ENCODE measurements at places on chromosomes 2 and 18.
A peak's percentile ranks its signal among the peaks of the same experiment; 100 is the strongest.

- DNase-seq, result no peak
These were observed 121.3 kb downstream of the MAP4K4 start for GRCh38 chr2:101818531-101819451.

DNA sequence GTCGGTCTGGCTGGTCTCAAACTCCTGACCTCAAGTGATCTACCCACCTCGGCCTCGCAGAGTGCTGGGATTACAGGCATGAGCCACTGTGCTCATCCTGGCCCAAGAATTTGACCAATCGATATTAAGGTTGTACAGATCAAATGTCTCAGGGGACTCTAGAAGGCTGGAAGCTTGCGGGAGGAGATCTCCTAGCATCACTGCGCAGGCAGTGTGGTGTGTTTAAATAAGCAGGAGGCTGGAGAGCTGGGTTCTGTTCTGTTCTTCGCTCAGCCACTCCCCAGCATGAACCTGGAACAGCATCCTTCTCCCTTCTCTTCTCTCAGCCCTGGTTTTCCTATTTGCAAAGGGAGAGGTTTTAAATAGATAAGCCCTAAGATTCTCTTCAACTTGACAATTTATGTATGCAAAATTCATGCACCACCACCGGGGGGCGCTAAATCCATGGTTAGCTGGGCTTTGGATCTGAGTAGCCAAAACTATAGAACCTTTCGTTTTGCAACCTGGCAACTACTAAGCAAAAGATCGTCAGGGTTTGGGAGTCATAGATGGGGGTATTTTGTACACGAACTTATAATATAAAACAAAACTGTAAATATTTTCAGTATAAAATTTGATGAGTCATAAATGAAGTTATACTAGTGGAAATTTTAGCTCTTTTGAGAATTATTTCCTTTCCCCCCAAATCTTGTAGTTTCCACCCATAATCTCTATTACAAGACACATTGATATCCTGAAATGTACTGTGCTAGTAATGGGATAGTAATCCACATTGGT lies 60.6 kb downstream of the SLC16A14 start:
- DNase-seq, result peak; percentile 87

- no peak for DNase-seq
These were observed 10.1 kb upstream of the SPRED2 start for GRCh38 chr2:65442420-65443020.

DNA sequence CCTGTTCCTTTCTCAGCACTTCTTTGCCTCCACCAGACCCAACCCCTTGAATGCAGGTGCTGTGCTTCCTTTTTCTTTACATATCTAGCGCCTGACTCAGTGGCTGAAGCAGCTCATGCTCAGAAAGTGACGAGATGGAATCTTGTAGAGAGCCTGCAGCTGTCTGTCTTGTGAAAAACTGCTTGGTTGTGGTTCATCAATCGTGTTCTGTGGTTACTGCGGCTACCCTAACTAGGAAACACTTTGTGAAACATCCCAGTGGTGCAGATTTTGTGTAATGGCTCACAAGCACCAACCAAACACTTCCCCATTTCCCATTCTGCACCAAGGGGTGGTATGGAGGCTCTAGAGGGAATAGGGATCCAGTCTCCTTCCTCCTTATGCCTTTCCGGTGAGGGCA lies 307.2 kb upstream of the MMADHC start:
- DNase-seq, result peak; percentile 3

GRCh38 chr2:231483398-231484329 lies 19.4 kb upstream of the NCL start:
- DNase-seq, result peak; percentile 37

DNA sequence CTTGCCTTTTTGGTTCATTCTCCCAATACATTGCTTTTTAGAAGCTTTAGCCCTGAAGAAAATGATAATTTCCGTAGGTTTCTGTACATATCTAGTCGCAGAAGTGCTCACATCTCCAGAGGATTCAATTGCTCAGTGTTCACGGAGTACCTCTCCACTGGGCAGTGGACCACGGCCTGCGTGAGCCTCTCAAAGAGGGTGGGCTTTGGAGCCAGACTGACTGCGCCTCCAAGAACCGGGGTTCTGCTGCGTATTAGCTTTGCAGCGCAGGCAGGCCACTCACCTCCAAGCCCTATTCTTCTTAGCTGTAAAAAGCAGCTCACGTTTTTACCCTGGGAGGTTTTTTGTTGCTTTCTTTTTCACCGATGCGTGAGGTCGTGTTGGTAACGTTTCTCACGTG lies 35.4 kb downstream of the NTSR2 start:
- DNase-seq, result no peak

DNA sequence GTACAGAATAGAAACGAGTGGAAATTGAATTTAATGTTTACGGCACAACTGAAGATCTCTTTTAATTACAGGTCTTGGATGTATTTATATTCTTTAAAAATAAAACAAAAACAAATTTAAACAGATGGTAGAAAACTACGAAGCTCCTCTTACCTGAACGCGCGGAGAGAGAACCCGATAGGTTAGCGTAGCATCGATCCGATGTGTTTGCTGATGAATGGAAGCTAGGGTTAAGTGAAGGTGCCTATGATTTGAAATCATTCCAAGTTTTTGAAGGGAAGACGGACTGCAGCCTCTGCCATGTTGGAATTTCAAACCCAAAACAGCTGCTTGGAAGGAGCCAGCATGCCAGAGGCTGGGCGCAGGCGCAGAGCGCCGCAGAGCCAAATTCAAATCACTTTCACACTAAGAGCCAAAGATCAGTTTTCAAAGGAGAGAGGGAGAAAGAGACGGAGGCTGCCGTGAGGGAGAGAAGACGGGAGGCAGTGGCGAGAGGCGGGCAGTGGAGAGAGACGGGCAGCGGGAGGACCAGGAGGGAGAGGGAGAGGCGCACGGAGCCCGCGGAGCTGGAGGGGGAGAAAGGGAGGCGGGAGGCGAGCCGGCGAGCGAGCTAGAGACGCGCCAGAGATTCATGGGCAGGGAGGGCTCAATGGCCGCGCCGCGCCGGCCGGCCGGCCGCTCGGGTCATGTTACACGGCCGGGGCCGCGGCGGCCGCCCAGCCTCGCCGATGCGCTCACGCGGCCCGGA lies at the start of gene FIGN:
TSS of gene FIGN (minus strand) at position 324 of the 748 bp plus-strand sequence. CDS start 1,081 bp downstream, outside the sequence.
- DNase-seq, result no peak

GRCh38 chr2:46177461-46178089 lies 119.6 kb upstream of the EPAS1 start:
- no peak for DNase-seq

DNA sequence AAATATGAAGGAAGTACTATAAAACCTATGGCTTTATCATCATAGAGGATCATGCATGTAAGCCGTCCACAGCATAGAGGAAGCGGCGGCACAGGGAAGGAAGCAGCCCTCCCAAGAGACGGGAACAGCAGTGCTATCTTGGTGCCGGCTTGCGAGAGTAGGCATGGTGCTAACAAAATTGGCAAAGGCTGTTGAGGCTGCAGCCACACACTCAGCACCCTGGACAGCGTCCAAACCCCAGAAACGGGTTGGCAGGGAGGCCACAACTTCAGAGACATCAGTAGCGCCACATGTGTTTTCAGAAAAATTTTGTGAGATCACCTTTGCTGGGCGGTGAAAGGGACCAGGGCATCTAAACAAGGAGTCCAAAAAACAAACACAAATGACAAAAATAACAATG lies 37.7 kb downstream of the NETO1 start:
- no peak for DNase-seq

DNA sequence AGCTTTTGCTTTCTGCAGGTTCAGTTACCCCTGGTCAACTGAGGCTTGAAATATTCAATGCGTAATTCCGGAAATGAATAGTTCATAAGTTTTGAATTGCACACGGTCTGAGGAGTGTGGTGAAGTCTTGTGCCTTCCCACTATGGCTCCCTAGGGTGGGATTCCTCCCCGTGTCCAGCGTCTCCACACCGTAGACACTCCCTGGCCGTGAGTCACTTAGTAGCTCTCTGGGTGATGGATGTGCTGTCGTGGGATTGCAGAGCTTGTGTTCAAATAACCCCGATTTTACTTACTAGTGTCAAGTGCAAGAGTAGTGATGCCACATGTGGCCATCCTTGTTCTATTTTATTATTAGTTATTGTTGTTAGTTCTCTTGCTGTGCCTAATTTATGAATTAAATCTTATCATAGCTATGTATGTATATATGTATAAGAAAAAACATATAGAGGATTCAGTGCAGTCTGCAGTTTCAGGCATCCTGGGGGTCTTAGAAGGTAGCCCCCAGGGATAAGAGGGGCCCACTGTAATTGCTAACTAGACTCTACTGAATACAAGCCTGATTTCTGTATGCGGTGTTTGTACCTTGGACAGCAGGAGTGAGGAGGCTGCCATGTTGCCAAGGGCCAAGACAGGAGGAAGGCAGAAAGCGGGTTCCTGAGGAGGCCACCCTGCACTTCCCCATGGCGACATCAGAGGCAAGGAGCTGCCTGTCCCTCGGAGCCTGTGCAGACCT lies 47.7 kb upstream of the PDIA6 start:
- DNase-seq, result no peak

- DNase-seq, result no peak
These were observed 37.1 kb upstream of the CCDC93 start for GRCh38 chr2:118050974-118051373.

DNA sequence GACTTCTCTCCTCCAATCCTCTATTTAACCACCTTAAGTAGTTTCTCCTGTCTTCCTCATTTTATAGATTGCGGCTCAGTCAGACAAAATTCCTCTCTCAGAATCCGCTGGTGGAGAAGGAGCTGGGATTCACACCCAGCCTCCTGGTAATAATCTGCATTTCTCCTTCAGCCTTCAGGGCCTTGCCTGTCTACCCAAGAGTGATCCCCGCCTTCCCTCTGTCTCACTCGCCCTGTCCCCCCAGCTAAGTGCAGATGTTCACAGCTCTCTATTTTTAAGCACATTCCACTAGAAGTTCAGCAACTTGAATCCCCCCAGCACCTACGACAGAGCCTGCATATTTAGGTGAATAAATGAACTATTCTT lies 212.5 kb upstream of the HAAO start:
- DNase-seq, result no peak

DNA sequence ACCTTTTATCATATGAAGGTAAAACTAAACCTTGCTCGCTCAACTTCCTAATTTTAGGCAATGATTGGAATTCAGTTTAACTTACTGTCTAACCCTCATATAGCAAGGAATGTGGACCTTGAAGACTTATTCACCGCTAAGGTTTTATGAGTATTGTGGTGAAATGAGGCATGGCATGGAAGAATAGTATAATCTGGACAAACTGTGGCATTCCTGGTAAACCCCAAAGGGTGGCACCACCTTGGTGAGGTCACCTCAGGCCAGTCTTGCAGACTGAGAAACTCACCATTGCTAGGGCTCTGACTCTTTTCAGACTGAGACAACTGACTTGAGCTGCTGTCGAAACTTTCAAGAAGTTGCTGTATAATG lies 51.1 kb upstream of the EHBP1 start:
- DNase-seq, result no peak

- DNase-seq, result no peak
These were observed 78.7 kb downstream of the MYCN start for GRCh38 chr2:16019060-16019480.

- DNase-seq, result no peak
These were observed 163.1 kb downstream of the GFPT1 start for GRCh38 chr2:69223759-69224511.

DNA sequence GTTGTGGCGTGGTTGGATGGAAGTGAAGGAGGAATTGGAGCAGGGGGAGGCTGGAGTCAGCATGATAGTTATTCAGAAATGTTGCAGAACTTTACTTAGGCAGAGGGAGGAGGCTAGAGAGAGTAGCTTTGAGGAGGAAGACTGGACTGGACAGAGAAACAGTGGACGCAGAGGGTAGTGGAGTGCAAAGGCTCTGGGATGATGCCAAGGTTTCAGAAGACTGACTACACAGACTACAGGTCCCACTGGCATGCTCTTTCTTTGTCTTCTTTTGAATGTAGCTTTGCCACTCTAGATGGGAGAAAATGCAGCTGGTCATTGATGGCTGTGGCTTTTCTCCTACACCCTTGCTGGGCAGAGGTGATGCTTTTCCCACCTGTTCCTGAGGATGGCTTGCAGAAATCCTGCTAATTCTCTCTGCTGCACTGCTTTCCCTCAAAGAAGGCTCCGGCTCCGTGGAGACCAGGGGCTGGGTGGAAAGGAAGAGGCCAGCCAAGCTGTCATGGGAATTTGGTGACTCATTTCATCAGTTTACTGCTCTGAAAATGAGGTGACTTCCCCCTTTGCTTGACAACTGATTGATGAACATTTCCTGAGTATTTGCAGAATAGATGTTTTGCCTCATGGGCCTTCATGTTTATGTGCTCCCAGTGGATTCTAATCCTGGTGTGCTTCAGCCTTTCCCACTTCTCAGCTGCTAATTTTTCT lies 42.4 kb downstream of the MEIS1 start:
- DNase-seq, result no peak

DNA sequence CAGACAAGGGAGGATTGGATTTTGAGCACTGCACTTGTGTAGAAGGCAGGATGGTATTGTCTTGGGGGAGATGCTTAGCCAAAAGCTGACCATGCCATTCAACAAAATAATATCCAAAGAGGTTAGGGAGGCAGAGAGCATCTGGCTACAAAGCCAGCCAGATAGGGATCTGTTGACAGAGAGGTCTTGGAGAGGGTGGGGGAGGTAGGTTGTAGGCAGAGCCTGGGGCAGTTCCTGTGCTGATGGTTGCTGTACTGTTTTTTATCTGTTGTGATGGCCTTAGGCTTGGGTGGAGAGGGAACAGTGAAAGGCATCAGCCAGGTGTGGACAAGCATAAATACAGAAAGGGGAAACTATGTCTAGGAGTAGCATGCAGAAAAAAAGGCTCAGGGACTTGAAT lies 100.9 kb downstream of the AQP4 start:
- DNase-seq, result no peak

GRCh38 chr2:128756365-128756717 lies 437.7 kb upstream of the HS6ST1 start:
- no peak for DNase-seq

- DNase-seq, result no peak
These were observed 672 bp downstream of the ATP6V1B1 start for GRCh38 chr2:70936165-70936978.

GRCh38 chr18:2573408-2573807 lies 2.1 kb downstream of the NDC80 start:
- DNase-seq, result no peak

- no peak for DNase-seq
These were observed 34.9 kb downstream of the SLC20A1 start for GRCh38 chr2:112680666-112681101.
